CD4-positive, alpha-beta T cell treated with Interferon gamma for 1 hour (primary cell): ENCODE measurements at places on chromosomes 4 and X.

DNA sequence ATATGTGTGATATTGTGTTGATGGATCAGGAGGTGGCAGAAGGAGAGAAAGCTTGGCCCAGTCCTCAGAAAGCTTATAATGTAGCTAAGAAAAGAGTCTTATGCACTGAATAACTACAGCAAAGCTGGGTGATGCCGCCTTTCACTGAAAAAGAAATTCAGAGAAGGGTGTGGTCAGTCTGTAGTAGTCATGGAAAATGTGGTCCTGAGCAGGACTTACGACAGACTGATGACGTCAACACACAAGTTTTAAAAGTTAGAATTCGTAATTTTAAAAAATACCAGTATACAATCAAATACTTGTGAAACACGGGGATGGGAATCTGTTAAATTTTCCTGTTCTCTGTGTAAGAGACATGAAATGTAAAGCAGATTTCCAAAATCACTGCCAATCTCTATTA lies 87.0 kb upstream of the RAPGEF2 start:
- DNase-seq = no peak

DNA sequence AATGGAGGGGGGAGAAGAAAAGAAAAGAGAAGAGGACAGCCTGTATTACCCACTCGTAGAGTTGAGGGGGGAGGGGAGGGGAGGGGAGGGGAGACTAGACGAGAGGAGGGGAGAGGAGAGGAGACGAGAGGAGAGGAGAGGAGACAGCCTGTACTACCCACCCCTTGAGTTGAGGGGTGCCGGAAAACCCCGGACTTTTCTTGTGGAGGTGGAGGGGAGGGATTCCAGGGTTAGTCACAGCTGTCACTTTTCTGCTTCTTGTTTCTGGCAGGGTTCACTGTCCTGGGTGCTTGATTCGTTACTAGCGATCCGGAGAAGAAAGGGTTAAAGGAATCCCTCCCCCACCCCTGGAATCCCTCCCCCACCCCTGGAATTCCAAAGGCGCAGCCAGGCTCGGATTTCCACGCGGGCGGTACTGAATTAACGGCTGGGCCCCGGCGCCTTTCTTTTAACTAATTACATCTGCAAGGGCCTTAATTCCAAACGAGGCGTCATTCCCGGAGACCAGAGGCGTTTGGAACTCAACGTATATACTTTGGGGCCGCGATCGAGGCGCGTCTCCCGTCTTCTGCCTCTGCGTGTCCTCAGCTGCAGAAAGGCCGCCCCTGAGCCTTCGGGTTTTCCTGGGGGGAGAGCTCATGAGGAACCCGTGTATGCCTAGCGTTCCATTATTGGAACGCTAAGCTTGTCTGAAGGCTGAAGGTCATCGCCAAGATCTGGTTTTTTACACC lies 20.1 kb upstream of the CSF2RA start:
- DNase-seq = peak; percentile 63

GRCh38 chr4:11805842-11806241 lies 377.1 kb upstream of the HS3ST1 start:
- DNase-seq = no peak

GRCh38 chrX:96729053-96729452 lies 44.4 kb downstream of the DIAPH2 start:
- no peak for DNase-seq

DNA sequence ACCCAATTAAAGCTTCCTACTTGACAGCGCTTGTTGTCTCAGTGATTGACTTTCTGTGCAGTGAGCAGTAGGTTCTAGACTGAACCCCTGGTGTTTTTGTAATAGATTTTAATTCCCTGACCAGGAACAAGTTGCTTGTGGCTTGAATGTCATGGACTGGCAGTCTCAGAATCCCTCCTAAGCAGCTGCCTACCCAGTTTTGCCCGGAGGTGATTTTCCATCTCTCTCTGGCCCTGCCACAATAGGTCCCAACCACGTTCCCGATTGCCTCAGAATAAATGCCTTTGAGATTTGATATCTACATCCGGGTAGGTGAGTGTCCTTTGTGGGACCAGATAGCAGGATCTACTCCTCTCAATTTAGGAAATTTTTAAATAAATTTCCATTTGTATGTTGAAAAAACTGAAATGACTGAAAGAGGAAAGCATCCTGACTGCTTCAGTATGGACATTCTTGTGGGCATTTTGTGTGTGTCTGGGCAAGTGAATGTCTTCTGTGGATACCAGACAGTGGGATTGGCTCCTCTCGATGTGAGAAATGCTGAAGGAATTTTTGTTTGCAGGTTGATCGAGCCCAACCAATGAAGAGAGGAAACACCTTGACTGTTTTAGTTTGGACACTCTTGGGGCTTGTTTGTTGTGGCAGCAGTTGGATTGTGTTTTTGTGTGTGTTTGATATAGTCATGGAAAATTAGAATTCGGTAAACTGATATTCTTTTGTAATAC lies 1607.4 kb downstream of the C4orf33 start:
- no peak for DNase-seq

GRCh38 chr4:38664706-38665401 lies 855 bp downstream of the KLF3 start:
- DNase-seq = peak; percentile 48

DNA sequence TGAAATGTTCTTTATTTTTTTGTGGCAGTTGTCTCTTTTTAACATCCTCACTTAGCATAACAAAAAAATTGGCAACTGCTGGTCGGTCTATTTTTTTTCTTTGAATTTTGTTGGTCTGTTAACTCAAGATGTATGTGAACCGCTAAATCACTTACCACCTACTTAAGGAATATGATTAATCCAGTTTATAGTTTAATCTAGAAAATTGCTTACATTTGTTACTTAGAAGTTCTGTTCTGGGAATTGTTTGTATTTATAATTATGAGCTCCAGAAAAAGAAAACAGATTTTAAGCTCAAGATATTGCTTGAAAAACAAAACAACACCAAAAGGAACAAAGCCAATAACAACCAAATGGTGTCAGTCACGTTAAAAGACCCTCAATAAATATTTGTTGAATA lies 66.1 kb upstream of the KLHL13 start:
- no peak for DNase-seq

DNA sequence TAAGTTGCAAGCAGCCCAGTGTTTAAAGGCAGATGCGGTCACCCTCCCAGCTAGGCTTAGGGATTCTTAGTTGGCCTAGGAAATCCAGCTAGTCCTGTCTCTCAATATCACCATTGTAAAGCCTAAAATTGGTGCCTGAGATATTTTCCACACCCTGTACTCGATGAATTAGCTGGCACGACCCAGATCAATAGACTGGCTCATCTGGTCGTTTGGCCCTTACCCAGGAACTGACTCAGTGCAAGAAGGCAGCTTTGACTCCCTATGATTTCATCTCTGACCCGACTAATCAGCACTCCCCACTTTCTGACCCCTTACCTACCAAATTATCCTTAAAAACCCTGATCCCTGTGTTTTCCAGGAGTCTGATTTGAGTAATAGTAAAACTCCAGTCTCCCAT lies 384.9 kb upstream of the SLC7A11 start:
- no peak for DNase-seq

- DNase-seq = no peak
Observed at GRCh38 chr4:4608214-4608537, 66.3 kb upstream of the STX18 start.

GRCh38 chrX:148995661-148996060 lies 495.2 kb downstream of the AFF2 start:
- no peak for DNase-seq

GRCh38 chr4:151267822-151268535 lies 9.0 kb upstream of the PRSS48 start:
- DNase-seq = no peak

- no peak for DNase-seq
Observed at GRCh38 chr4:154439224-154439623, 52.4 kb downstream of the DCHS2 start.

GRCh38 chrX:7570432-7571029 lies 272.4 kb upstream of the VCX start:
- DNase-seq = no peak

DNA sequence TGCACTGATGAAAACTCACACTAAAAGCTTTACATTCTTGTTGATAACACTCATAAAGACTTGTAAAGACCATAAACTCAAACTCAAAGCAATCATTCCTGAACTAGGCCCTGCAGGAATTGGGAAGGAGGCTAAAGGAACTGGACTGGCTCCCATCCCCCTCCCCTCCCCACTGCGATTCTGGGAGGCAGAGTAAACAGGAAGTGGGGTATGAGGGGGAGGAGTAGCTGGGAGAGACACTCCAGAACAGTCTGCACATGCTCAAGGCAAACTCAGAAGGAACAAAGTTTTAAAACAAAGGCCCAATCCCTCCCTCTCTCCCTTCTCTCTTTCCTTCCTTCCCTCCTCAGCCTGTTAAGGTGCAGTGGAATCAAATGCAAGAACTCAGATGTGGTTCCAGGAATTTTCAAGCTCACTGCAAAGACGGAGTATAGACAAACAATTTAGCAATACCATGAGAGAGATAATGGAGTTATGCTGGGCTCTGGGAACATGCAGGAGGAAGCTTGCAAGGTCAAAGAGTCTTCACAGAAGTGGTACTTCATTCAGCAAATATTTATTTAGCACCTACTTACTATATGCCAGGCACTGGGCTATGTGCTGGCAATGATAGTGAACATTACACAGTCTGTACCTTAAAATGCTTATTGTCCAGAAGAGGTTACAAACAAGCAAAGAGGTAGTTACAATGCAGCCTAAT lies 15.9 kb downstream of the MID1IP1 start:
- DNase-seq = no peak

DNA sequence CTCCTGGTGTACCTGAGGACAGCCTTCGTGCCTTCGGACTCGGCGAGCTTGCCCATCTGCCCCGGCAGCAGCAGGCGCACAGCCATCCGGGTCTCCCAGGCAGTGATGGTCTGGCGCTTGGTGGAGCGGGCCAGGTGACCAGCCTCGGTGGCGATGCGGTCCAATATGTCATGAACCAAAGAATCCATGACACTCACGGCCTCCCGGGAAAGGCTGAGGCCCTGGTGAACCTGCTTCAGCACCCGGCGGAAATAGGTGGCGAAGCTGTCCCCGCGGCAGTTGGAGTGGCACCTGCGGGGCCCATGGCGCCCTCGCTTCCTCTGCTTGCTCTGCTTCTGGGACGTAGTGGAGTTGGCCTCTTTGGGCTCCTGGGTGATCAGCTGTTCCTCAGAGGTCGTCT lies 350 bp downstream of the H2BW1 start:
- no peak for DNase-seq

- no peak for DNase-seq
Observed at GRCh38 chrX:151384807-151385206, 12.2 kb upstream of the VMA21 start.

DNA sequence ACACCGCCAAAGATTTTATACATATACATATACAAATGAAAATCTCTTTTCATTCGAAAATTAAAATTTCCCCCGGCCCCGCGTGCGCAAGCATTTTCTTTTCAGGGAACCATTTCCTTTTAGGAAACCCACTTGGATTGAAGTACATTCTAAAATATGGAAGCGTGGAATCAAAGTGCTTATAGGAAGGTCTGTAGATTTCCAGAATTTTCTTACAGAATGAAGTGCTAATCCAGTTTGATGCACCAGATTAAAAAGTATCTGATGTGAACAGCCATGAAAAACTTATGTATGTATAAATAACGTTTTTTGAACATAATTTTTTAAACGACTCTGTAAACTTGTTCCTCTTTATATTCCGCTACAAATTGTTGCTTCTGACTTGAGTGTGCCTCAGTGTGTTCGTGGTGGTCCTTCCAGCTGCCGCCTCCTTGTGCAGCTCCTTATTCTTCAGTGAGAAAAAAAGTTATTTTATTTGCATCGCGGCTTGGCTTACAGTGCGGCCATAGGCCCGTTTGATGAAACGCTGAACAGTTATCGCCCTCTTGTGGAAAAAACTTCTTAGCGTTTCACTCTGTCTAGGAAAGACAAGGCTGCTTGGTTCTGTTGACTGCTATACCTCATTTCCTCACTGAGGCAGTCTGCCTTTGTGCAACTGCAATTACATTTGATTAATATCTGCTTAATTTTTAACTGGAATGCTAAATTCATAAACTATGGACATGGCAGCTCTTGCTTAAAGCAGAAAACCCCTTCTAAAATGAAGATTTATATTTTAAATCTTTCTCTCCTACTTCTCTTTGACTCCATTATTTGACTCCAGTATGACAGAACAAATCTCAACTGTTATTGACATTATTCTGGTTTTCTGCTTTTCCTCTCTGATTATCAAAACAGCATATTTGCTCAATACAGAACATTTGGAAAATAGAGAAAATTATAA lies 4.7 kb upstream of the NKX6-1 start:
- no peak for DNase-seq

- DNase-seq = no peak
Observed at GRCh38 chr4:153296040-153296823, 48.3 kb upstream of the MND1 start.

- DNase-seq = no peak
Observed at GRCh38 chr4:139817657-139818452, 152.2 kb downstream of the MGST2 start.

DNA sequence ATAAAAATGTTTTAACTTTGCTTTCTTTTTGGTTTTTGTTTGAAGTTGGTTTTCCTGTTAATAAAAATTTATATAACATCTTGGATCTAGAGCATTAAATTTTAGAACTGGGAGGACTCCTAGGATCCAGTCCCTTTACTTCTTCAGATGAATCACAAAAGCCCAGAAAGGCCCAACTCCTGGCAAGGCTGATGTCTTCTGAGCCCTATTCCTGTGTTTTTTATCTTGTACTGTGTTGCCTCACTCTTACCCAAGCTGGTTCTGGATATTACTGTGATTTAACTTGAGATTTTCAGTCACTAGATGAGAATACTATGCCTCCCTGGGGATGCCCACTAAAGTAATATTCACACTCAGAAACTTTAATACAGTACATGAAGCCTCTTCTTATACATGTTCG lies 127.1 kb upstream of the GALNT7 start:
- no peak for DNase-seq

GRCh38 chr4:145301386-145302080 lies 121.1 kb upstream of the OTUD4 start:
- no peak for DNase-seq

- no peak for DNase-seq
Observed at GRCh38 chr4:177001271-177002175, 208.8 kb upstream of the VEGFC start.

GRCh38 chr4:112386071-112386470 lies 88.9 kb downstream of the ALPK1 start:
- no peak for DNase-seq

DNA sequence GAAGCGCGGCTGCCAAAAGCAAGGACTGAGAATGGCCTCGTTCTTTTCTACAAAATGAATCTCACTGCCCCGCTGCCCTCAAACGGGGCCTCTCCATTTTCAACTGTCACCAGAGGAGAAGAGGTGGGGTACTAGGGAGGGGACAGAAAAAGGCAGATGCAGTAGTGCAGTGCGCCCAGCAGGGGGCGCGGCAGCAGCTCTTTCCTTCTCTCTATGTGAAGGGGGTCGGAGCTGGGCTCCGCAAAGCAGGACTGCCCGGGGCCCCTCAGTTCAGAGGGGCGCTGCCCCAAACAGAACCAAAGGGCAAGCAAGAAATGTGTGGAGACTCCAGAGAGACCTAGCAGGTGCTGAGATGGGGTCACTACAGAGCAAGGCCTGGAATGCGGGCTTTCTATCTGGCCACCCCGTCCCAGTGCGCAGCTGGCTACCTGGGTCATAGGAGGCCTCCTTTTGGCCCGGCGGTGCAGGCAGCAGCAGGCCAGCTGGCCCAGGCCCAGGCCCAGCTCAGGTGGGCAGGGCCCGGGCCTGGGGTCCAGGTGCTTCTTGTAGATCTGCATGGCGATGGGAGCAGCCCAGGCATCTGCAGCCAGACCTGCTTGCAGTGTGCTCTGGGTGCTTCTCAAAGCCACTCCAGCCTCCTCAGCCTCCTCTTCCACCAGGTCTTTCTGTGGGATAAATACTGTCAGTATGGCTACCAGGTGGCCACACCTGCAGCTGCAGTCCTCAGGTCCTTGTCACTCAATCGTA lies 5.9 kb downstream of the IRAK1 start:
- DNase-seq = peak; percentile 45
